Fibroblast of skin of right quadriceps (primary cell): ENCODE measurements at places on chromosomes 12 and 14.

GRCh38 chr12:64450711-64451486, 1.0 kb upstream of the TBK1 start:
- peak; percentile 29 for DNase-seq

- peak; percentile 54 for DNase-seq
Measured at GRCh38 chr12:51482929-51483697, 58.5 kb downstream of the SLC4A8 start.

DNA sequence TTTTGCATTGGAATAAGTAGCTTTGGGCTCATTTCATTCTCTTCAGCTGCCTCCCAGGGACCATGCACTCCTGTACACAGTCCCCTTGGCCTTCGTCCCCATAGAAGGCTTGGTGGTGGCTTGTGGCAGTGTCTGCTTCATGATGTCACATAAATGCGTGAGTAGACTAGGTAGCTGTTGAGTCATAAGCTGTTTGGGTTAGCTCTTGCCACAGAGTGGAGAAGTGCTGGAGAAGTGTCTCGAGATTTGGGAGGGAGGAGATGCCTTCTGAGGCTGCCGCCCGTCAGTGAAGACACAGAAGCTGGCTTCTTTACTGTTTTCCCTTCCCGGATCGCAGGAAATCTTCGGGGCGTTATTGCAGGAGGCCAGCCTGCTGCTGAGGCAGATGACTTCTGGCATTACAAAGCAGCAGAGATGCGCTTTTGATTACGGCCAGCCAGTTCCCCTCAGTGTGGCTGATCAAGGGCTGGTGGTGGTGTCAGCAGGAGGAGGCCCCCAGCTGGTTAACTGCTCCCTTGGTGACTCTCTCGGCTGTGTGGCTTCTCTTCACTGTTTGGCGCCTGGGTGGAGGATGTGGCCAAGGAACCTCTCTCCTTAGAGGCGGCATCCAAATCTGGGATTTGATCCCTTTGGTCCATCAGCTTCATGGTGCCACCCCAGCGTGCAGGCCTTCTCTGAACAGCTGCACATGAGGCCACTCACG, 67.6 kb downstream of the AACS start:
- DNase-seq = no peak

- no peak for DNase-seq
Measured at GRCh38 chr12:125178222-125178621, 113.0 kb downstream of the AACS start.

GRCh38 chr12:115155665-115156645, 472.0 kb upstream of the TBX3 start:
- DNase-seq = peak; percentile 99

GRCh38 chr12:597926-598568, 65.2 kb downstream of the NINJ2 start:
- no peak for DNase-seq

GRCh38 chr12:24047326-24047725, 97.9 kb upstream of the SOX5 start:
- DNase-seq = no peak

DNA sequence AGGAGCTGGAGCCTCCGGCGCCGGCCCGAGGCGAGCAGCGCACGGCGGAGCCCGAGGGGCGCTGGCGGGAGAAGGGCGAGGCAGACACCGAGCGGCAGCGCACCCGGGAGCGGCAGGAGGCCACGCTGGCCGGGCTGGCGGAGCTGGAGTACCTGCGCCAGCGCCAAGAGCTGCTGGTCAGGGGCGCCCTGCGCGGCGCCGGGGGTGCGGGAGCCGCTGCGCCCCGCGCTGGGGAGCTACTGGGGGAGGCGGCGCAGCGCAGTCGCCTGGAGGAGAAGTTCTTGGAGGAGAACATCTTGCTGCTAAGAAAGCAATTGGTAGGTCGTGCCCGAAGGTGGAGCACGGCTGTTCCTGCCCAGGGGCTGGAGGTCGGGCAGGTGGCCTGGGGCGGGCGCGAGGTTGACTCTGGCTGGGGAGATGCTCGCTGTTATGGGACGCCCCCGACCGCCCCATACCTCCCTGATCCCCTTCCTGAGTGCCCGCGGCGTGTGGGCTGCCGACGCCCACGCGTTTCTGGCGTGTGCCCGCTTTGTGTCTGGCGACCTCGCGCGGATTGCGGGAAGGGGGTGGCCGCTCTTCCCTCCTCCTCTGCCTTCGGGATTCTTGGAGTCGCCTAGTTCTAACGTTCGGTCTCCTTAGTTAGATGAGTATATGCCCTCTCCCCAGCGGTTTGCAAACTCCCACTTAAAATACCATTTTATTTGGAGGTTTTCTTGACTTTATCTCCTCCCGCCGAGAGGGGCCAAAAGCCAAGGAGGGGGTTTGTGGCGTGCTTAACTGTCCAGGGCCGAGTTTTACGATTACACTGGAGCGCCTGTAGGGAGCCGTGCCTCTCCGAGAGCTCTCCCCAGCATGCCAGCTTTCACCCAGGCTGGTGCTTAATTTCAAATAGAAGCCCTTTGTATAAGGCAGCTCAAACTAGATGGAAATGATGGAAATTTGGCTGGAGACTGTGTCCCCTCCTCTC, 752 bp downstream of the DACT1 start:
- peak; percentile 39 for DNase-seq

DNA sequence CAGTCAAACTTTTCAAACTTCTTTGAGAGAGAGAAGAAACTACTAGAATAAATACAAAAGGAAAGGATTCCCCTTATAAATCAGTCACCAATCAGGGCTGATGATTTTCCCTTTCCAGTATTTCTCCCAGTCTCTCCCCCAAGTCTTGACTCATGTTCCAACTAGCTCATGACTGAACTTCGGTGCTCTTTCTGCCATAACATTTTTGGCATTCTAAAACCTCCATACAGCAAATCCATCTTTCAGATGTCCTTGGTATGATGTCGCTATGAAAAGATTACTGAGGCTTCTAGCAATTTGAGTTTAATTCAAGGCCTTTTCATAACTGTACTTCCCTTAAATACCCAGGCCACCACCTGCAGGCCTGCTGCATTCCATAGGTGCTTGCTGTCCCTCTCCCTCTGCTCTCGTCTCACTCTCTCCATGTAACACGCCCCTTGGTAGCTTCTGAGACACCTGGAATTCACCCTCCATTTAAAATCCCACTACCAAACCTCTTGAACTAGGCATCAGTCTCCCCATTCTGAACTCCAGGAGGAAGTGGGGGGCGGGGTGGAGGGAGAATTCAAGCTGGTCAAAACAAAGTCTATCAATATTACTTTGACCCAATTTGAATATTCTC, 2.4 kb downstream of the PRKD1 start:
- DNase-seq = peak; percentile 88

GRCh38 chr14:26963711-26964110, 365.9 kb upstream of the NOVA1 start:
- peak; percentile 57 for DNase-seq

GRCh38 chr14:70884595-70885342, 22.5 kb upstream of the PCNX1 start:
- no peak for DNase-seq

DNA sequence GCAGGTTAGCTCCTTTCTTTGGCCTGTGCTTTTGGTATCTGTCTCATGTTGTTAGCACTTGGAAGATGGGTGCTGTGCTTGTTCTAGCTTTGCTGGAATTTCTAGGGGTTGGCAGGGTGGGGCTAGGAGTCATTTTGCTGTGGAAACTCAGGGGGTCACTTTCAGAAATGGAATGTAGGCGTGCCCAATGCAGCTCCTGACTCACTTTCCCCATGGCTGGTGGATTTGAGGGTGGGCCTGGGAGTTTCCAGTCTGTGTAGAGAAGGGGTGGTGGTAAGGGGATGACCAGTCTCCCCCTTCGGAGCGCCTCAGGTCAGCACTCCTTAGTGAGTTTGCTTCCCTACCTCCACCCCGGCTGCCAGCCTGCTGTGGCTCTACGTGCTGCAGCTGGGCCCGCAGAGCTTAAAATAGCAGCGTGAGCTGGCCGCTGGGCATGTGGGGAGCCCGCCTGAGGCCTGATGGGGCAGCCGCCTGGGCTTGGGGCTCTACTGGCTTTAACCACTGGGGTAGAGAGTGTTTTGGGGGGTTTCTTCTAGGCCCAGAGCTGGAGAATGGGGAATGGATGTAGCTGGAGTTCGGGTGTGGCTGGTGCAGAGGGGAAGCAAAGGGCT, 108.2 kb downstream of the TSPAN9 start:
- no peak for DNase-seq

- DNase-seq = peak; percentile 11
Measured at GRCh38 chr12:132886529-132887477, 602 bp downstream of the CHFR start.

- no peak for DNase-seq
Measured at GRCh38 chr14:30915596-30915995, 41.2 kb downstream of the COCH start.

DNA sequence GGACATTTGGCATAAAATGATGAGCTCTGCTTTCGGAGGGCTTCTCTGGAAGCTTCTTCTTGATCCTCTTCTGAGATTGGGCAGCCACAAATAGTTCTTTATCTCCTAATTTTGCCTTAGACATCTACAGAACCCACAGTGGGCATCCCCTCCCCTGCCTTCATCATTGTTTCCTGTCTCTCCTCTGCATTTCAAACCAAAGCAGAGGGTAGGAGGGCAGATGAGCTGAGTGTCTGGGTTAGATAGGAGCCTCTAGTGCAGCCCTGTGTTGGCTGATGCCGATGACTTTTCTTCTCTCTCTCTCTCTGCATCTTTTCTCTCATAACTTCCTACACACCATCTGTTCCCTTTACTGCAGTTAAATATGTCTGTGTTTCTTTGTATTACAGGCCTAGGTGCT, 8.5 kb upstream of the IL26 start:
- DNase-seq = no peak
